ENCODE measurements at places on chromosomes 3 and 15.

DNA sequence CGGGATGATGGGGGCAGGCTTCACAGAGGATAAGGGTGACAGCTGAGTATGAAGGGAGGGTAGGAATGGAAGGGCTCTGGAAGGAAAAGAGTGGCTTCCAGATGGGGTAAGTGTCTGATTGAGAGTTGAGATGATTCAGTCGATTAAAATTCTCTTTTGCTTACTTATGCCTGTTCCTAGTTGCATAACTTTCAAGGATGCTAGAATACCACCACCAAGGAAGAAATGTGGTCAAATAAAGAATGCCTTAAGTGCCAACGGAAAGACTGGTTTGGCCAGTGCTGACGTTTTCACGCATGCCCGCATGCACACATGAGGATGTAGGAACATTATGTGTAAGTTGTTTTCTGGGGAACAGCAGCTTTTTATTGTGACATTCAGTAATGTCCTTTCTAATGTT is 263.4 kb upstream of the WNT5A start:
- DNase-seq = no peak

GRCh38 chr15:68354923-68355322 is 77.0 kb downstream of the ITGA11 start:
- DNase-seq = no peak

GRCh38 chr15:63887630-63888029 is 53.9 kb upstream of the HERC1 start:
- no peak for DNase-seq

DNA sequence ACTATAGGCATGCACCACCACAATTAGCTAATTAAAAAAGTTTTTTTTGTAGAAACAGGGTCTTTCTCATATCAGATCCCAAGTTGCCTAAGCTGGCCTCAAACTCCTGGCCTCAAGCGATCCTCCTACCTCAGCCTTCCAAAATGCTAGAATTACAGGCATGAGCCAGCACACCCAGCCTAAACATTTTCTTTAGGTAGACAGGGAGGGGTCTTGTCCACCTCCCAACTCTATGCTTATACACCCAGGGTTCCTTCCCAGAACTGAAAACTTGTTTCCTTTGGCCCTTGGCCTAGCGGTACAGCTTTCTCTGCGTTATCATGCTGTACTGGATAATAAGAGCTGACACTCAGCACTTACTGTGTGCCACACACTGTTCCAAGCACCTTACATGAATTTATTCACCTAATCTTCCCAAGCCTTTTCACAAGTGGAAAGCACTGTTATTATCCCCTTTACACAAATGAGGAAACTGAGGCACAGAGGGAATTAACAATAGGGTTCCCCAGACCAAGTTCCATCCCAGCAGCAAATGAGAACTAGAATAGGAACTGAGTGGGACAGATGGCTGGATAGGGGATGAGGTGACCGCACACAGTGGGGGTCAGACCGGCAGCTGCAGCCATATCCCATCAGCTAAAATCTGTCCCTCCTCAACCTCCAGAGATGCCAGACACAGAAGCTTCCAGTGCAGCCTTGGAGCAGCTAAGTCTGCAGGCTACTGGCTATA is 150.8 kb downstream of the MEGF11 start:
- DNase-seq = no peak

DNA sequence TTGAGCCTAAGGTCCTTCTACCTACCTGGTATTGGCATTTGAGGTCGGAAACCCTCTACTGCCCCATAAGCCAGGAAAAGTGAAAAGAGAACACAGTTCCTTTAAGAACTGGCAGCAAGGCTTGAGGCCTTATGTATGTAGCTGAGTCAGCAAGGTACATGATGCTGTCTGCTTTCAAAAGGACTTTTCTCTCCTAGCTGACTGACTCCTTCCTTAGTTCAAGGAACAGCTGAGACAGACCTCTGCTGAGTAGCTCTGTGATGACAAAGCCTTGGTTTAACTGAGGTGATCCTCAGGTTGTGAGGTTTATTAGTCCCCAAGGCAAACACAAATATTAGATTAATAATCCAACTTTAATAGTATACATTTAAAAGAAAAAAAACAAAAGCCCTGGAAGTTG is 45.8 kb downstream of the ADPGK start:
- no peak for DNase-seq

DNA sequence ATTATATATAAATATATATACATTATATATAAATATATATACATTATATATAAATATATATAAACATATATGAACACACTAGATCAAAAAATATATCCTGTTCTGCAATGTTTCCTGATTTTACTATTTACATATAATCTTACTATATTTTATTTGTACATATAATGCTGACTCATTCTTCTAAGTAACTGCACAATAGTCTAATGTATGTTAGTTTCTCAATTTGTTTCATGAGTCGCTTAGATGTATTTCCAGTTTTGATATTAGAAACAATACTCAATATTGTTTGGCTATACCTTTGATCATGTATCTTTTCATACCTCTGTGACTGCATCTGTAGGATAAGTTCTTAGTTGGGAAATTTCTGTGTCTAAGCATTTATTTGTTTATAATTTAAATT is 669.9 kb upstream of the CCDC54 start:
- DNase-seq = no peak
